ENCODE measurements at places on chromosomes 11 and 22.
A peak's percentile ranks its signal among the peaks of the same experiment; 100 is the strongest.

DNA sequence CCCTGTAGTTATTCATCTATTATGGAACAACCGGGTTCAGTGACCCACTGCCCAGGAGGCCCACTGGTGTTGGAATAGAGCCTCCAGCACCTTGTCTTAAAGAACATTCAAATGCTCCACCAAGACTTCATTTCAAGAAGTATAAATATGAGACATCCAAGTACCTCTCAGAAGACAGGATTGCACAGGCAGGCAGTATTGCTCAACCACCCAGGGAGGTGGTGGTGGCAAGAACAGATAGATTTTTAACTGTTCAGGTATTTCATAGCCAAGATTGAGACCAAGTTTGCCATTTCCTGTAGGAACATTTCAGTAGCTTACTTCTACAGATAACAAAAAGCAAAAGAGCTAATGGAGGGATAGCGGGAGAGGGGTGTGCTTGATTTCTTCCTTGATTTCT lies 78.7 kb downstream of the COMMD9 start:
- DNase-seq: no peak

GRCh38 chr22:18909556-18909955 lies 3.4 kb downstream of the DGCR6 start:
- no peak for DNase-seq

DNA sequence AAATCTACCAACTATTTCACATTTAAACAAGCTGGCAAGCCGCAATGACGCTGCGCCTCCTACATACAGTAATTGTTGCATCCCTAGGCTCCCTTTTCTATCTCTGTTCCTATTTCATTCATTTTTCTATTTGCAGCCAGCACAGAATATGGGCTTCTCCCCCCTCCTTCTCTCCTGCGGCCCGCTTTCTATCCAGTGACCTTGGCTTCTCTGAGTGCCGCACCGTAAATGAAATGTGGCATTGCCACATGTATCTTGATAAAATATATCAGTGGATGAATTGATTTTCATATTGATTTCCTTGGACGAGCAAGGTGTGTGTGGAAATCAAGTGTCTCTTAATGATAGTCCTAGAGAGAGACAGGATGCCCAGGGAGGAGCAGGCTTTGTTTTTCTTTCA lies 70.2 kb downstream of the ZBTB16 start:
- no peak for DNase-seq

GRCh38 chr11:32478277-32478731 lies 43.0 kb upstream of the WT1 start:
- DNase-seq: peak; percentile 80

- no peak for DNase-seq
These were observed 105.2 kb upstream of the SYT13 start for GRCh38 chr11:45391168-45391850.

DNA sequence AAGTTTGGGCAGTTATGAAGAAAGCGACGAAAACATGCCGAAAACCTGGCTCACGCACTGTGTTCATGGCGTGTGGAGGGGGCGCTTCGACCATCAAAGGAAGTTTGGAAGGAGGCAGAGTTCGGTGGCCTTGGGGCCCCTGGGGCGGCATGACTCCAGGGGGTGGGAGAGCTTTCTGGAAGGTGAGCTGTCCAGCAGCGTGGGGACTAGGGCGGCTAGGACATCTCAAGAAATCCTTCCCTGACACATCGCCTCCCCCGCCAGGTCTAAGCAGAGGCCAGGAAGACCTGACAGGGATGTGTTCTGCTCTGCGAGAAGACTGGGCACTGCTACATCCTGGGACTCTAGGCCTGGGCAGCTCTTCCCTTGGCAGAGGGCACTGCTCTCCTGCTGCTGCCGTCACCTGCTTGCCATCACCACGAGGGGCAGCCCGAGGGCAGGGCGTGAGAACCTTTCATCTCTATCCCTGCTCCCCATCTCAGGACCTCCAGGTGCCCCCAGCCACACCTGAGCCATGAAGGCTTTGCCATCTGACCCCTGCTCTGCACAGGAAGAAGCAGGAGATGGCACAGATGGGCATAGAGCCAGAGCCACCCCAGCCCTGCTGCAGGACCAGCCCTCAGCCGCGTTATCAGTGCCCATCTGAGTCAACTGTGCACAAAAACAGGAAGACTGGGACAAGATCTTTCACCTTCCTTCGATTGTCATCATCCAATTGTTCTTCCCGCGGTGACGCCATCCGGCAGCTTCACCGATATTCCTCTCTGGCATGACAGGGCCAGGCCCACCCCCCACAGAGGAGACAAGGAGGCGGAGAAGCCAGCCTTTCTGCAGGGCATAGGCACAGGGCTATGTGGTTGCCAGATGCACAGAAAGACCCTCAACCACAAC lies 12.7 kb downstream of the LINC01488 start:
- no peak for DNase-seq

DNA sequence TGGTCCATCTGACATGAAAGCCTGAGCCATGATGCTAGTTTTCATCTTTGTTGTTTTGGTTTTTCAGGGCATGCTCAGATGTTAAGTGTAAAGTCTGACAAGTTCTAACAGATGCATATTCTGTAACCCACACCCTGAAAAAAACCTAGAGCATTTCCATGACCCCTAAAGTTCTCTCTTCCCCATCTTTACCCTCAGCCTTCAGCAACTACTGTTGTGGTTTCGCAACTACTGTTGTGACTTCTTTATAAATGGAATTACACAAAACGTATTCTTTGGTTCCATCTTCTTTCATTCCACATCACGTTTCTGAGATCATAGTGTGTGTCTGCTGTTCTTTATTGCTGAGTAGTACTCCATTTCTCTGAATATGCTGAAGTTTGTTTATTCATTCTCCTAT lies 65.1 kb upstream of the LDLRAD3 start:
- no peak for DNase-seq

GRCh38 chr11:363948-364761 lies 5.1 kb upstream of the B4GALNT4 start:
- DNase-seq: peak; percentile 30

DNA sequence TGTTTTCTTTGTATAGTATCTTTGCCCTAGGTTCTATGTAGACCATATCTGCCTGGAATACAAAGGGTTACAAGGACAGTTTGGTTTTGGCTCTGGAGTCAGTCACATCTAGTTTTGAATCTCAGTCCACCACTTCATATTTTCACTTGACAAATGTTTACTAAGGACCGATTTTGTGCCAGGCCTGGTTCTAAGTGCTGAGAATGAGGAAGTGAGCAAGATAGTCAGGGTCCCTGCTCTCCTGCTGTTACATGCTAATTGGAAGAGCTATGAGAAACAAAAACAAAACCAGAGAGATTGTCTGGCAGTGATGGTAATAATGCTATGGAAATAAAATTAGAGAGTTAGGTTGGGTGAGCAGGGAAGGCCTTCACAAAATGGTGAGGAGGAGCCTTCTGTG lies 66.1 kb upstream of the ARHGAP20 start:
- no peak for DNase-seq

DNA sequence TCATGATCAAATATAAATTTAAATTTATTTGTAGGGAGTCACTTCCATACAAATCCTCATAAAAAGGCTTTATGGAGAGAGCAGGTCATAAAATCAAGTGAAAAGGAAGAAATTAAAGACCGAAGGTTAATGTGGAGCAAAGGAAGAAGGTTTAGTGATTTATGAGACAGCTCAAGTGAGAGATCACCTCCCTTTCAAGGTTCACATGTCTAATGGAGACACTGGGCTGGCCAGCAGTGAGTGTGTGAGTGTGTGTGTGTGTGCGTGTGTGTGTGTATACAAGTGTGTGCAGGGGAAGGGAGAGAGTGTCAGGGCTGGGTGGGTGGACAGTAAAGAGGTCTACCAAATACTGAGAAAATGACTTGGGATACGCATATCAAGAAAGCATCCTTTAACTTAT lies 251.2 kb downstream of the FAT3 start:
- no peak for DNase-seq

- no peak for DNase-seq
These were observed 60.7 kb downstream of the STK33 start for GRCh38 chr11:8533332-8533731.

- no peak for DNase-seq
These were observed 380.6 kb downstream of the CTTN start for GRCh38 chr11:70778883-70779282.

DNA sequence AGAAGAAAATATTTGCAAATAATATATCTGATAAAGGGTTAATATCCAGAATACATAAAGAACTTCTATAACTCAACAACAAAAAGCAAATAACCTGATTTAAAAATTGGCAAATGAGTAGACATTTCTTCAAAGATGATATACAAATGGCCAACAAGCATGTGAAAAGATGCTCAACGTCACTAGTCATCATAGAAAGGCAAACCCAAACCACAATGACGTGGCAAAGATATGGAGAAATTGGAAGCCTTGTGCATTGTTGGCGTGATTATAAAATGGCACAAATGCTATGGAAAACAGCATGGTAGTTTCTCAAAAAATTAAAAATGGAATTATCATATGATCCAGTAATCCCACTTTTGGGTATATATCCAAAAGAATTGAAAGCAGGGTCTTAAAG lies 466.3 kb downstream of the TBC1D22A start:
- DNase-seq: no peak

DNA sequence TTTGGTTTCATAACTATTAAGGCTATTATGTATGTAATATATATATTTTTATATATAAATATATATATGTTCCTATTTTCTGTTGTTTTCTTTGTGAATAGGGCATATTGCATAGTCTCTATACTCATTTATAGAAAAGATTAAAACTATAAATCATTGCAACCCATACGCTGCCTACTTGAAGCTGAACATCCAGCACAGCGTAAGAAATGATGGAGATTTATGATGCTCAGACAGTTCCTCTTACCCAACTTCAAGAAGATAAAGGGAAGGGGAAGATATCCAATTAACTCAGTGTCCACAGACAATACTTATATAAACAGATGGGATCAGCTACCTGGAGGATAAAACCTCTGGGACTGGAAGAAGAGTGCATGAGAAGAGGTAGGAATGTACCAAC lies 791.7 kb downstream of the FAM181B start:
- DNase-seq: no peak

GRCh38 chr11:75478783-75479596 lies 46.0 kb upstream of the KLHL35 start:
- DNase-seq: no peak
